ENCODE measurements at places on chromosomes 16 and 17. TPM values are rescaled to one million over a fixed set of nuclear protein-coding genes. Genes with fewer than 3 reads are reported as not detected.

Gene MGAT5B
- 1.4 TPM for polyA plus RNA-seq

Gene UTS2R
- 0.30 TPM for polyA plus RNA-seq

Gene CCL1
- polyA plus RNA-seq: not detected

Gene NSRP1
- 40.3 TPM for polyA plus RNA-seq

Gene NOG
- 1.4 TPM for polyA plus RNA-seq

DNA sequence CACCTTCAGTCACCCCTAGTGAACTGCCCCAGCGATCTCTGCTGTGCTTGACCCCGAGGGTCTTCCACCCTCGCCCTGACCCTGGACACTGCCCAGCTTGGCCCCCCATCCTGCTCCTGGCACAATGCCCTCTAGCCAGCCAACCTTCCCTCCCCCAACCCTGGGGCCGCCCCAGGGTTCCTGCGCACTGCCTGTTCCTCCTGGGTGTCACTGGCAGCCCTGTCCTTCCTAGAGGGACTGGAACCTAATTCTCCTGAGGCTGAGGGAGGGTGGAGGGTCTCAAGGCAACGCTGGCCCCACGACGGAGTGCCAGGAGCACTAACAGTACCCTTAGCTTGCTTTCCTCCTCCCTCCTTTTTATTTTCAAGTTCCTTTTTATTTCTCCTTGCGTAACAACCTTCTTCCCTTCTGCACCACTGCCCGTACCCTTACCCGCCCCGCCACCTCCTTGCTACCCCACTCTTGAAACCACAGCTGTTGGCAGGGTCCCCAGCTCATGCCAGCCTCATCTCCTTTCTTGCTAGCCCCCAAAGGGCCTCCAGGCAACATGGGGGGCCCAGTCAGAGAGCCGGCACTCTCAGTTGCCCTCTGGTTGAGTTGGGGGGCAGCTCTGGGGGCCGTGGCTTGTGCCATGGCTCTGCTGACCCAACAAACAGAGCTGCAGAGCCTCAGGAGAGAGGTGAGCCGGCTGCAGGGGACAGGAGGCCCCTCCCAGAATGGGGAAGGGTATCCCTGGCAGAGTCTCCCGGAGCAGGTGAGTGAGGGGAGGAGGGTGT lies at the start of gene TNFSF13:
TSS of gene TNFSF13 (plus strand) at position 207 of the 776 bp plus-strand sequence. CDS start at position 497, 290 bp downstream.
- no peak for DNase-seq

GRCh38 chr17:15502369-15503112 lies 35.1 kb upstream of the CDRT4 start:
- peak; percentile 66 for DNase-seq

DNA sequence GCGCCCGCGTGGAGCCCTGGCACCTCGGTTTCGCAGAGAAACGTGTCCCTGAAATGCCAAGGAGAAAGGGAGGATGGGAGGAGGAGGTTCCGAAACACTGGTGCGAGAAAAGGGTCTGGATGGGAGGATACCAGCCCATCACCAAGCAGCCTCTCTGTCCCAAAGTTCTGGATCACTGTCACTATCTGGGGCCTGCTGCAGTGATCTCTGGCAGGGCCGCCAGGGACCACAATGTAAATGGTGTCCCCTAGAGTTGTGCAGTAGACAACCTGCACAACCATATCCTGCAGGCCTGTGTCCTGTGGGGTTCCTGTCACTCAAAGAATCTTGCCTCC lies 229.3 kb downstream of the C16orf78 start:
- DNase-seq: no peak

- no peak for DNase-seq
Observed at GRCh38 chr17:82204831-82205719, 7.6 kb downstream of the CCDC57 start.

GRCh38 chr17:49223517-49224197 lies 6.9 kb downstream of the PHOSPHO1 start:
- no peak for DNase-seq

DNA sequence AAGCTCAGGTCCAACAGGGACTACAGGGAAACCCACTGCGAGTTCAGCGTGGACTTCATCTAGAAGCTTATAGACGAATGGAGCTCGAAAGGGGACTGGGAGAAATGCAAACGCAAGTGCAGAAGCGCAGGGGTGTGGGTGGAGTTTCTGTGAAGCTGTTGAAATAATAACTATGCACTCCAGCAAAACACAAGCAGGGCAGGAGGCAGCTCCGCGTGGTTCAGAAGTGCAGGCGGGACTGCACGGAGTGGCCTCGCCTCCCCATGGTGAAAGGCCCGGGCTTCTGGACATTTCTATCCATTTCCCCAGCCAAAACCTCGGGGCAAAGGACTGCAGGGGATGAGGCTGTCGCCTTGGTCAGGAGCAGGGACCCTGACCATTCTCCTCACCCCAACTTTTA lies 74.5 kb downstream of the ZNF423 start:
- DNase-seq: no peak

GRCh38 chr17:32289471-32290070 lies 23.9 kb downstream of the RHBDL3 start:
- no peak for DNase-seq

DNA sequence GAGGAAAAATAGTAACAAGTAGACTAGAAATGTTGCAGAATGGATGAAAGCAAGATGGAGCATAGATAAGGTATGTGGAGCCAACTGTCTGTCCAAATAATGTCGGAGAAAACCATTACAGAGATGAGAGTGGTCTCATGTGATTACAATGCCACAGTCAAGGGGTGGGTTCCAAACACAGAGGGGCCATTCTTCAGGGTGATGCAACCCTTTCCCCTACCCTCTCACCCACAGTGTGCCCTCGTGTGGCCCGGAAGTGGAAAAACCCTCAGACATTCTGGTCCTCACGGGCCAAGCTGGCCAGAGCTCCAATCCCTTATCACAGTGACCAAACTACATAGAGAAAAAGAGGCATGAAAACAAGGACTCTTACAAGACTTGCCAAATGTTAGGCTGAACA lies 17.7 kb upstream of the HS3ST3A1 start:
- DNase-seq: no peak

GRCh38 chr16:50303041-50303604 lies 36.8 kb downstream of the ADCY7 start:
- DNase-seq: no peak

- DNase-seq: no peak
Observed at GRCh38 chr17:45965812-45966211, 33.2 kb upstream of the STH start.

GRCh38 chr17:31067691-31068184 lies 27.0 kb upstream of the NF1 start:
- DNase-seq: no peak

DNA sequence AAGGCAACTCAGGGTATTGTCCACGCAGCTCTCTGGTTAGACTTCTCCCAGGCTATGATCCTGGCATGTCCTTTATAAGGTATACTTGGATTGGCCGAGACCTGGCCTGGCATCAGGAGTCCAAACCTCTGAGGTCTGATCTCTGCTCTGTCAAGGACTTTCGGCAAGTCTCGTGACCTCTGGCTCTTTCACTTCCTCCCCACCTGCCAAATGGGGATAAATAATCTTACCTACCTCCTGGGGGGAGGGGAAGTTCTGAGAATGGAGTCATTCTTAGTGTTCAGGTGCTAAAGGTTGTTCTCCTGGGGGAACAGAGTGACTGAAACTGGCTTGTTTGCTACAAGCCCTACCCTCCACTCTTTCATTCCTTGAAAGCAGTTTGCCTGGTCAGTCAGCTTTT lies 7.6 kb downstream of the ATXN1L start:
- no peak for DNase-seq

GRCh38 chr17:70138291-70138865 lies 31.0 kb upstream of the KCNJ2 start:
- DNase-seq: no peak

DNA sequence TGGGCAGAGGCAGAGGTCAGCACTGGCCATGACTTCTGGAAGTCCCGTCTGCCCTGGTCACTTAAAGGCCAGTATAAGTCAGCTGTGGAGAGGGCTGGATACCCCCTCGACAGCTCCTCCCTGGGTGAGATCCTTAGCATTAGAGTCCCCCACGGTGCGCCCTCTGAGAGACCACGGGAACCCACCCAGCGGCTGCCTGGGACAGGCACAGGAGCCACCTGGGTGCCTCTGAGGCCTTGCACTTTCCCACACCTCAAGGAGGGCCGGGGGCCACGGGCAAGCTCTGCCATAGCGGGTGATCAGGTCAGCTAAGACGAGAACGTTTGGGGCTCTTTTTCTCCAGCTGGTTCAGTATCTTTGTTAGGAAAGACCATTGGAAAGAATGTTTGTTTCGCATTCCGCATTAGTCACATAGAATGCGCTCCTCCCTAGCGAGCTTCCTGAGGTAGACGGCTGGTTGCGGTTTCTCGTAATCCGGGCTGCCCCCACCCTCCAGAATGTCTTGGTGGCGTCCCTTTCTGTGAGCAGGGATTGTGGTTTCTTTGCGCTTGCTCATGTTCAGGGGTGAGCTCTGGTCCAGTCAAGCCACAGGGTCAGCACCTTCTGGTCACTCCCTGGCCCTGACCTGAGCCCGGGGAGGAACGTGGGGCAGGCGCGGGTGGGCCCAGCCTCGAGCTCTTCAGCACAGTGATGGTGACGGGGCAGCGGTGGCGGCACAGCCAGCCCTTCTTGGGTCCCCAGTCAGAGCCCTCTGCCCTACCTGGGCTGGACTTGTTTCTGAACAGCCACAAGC lies 25.2 kb downstream of the NME3 start:
- DNase-seq: no peak

DNA sequence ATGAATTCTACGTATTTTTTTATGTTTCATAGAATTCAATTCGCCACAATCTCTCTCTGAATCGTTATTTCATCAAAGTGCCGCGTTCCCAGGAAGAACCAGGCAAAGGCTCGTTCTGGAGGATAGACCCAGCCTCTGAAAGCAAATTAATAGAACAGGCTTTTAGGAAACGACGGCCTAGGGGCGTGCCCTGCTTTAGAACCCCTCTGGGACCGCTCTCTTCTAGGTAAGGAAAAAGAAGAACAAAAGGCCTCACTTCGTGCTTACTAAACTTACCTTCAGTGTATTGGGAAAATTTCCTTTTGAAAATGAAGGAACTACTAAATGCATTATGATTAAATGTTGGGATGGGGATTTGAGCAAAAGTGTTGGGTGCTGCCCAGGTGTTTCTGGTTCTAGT lies 63.2 kb downstream of the FOXK2 start:
- DNase-seq: no peak
